Neural crest cell (in vitro differentiated cells): ENCODE measurements at places on chromosomes 13 and 19. TPM values are rescaled to one million over a fixed set of nuclear protein-coding genes. Genes with fewer than 3 reads are reported as not detected.

SLC10A2 gene
- 0.07 and 0.09 TPM in 2 replicates for total RNA-seq

RDH8 gene
- not detected in 2 replicates for total RNA-seq

TMEM238 gene
- total RNA-seq, result 0.40 and 0.71 TPM in 2 replicates

DNA sequence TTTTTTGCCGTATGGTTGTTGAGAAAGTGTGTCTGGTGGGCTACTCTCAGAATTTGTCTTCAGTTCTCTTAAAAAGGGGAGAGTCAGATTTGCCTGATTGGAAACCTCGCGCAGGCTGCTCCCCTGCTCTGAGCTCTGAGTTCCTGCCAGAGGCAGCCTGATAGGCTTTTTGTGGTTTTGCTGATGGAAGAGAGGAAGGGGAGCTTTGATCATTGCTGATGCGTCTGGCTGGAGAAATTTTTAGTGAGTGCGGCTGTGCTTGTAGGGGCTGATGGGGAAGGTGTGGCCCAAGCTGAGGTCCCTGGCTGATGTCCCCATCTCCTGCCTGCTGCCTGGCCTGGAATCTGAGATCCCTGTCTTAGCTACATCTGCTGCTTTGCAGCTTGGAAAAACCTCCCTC, 2.8 kb downstream of the CHST8 start:
- peaks cover 85% of the 10 kb centered on the region for H3K27me3 ChIP-seq
- H3K36me3 ChIP-seq, result no peaks in the 10 kb centered on the region
- no peak overlapping the region for H3K4me3 ChIP-seq
- H3K4me1 ChIP-seq, result peaks cover 7% of the 10 kb centered on the region

DNA sequence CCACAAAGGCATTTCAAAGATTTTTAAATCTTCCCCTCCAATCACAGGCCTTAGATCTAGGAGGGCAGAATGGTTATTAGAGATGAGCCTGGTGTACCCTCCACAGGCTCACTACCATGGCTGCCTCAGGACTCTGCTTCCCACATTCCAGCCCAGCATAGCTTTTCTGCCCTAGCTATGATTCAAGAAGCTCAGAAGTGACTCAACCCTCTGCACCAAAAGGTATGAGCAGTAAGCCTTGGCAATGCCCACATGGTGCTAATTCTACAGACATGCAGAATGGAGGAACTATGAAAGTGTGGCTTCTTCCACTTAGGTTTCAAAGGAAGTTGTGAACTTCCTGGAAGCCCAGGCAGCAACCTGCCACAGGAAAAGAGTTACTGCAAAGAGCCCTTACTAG, 786.2 kb downstream of the SLITRK6 start:
- H3K27me3 ChIP-seq, result no peaks in the 10 kb centered on the region
- no peaks in the 10 kb centered on the region for H3K4me1 ChIP-seq
- H3K36me3 ChIP-seq, result no peaks in the 10 kb centered on the region

GRCh38 chr19:55176076-55176475, 4.0 kb downstream of the SYT5 start:
- DNase-seq, result no peak
- peak overlapping the region; percentile 57 for H3K4me3 ChIP-seq
- peaks cover 96% of the 10 kb centered on the region for H3K27me3 ChIP-seq
